Liver (tissue), 10 donors: ENCODE measurements at places on chromosomes 7 and 10. TPM values are rescaled to one million over a fixed set of nuclear protein-coding genes. Genes with fewer than 3 reads are reported as not detected.

IFIT1B gene
- 13.3 TPM for total RNA-seq

SLC25A40 gene
- total RNA-seq = 4.6 TPM

TBXAS1 gene
- 15.4 TPM for total RNA-seq

MLXIPL gene
- total RNA-seq = 50.3 TPM

HMX3 gene
- total RNA-seq = not detected

BLNK gene
- total RNA-seq = 19.1 TPM

ELMO1 gene
- total RNA-seq = 17.1 TPM

PNPLA8 gene
- total RNA-seq = 30.3 TPM

TET1 gene
- 1.2 TPM for total RNA-seq

CCDC172 gene
- total RNA-seq = not detected

CYP3A7 gene
- 2,448 TPM for total RNA-seq

PNLIP gene
- total RNA-seq = not detected

MRC1 gene
- total RNA-seq = 47.0 TPM

ACTR3C gene
- total RNA-seq = 3.0 TPM

TFEC gene
- 5.1 TPM for total RNA-seq

SPAG6 gene
- total RNA-seq = not detected

ALOX5 gene
- 16.9 TPM for total RNA-seq

CYP2C9 gene
- 1,353 TPM for total RNA-seq

HMX2 gene
- total RNA-seq = not detected

TWNK gene
- total RNA-seq = 4.1 TPM

ANKRD30A gene
- not detected for total RNA-seq

SLC16A12 gene
- 10.7 TPM for total RNA-seq

CDK6 gene
- total RNA-seq = 17.7 TPM

DOCK1 gene
- total RNA-seq = 28.8 TPM
